ENCODE measurements at places on chromosomes 11 and 22.

DNA sequence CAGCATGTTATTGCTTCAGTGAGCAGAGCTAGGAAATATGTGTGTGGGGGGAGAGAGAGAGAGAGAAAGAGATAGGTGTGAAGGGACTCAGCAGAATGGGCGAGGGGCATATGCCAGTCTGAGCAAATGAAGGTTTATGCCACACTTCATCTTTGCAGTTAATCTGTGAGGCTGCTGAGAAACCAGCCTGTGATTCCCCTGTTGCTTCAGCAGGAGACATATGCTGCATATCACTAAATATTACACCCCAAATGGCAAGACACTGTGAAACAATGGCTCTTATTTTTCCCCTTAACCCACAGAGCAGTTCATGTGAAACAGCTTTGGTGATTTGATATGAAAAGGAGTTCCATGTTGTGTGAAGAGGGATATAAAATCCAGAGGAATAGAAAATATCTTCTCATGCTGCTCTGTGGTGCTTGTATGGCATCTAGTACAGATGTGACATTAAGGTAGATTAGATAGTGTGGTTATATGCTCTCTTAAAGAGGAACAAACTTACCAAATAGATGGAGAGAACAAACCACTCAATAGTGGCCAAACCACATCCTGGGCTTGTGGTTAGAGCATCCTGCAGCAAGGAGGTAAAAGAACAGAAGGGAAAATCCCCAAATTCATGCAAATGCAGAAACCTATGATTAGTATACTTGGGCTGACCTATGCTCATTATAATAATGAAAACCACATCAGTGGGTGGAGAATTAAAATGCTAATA lies 864.2 kb downstream of the FAM181B start:
- no peak for DNase-seq

DNA sequence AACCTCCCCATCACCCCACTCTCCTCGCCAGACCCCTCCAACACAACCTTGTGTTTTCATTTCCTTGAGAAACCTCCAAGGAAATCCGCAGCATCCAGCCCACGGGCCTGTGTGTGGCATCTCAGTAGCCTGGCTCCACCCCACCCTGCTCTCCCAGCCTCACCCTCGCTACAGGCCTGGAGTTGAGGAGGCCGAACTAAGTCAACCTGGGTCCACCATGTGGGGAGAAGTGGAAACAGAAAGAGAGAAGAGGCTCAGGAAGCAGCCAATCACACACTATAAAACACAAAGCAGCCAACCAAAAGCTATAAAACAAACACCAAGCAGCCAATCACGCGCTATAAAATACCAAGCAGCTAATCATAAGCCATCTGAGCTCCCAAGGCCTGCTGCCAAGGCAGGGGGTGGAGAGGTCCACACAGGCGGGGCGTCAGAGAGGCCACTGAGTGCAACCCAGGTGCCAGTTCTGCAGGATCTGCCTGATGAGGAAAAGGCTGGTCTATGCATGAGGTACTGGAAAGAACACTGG lies 72.0 kb downstream of the MICAL3 start:
- DNase-seq: no peak

DNA sequence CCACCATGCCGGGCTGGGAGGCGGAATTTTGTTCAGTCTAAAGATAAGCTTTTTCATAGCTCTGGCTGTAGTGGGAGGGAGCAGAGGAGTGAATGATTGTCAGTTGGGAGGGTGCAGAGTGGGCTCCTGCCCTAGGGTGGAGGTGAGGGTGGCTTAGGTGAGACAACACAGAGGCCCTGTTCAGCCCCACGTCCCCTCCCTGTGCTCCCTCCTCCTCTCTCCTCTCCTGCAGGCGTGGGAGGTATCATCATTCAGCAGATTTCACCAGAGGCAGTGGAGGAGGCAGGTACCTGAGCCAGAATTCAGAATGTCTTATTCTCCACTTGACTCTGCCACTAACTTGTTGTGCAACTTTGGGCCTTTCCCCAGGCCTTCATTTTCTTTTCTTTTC lies 1.7 kb upstream of the THRSP start:
- no peak for DNase-seq

DNA sequence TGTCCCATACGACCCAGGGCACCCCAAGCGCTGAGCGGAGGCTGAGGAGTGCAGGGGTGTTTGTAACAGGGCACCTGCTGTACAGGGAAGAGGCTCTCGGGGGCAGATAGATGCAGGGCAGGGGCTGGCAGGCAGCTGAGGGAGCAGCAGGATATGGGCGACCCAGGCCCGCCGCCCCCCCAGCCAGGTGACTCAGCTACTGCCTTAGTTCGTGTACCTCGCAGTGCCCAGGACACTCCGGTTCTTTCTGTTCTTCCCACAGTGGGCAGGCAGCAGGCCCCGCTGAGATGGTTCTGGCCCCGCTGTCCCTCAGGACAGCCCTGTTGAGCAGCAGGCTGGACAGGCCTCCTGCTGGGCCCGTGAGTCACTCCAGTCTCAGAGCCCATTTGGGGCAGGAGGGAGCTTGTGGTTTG lies 16.2 kb downstream of the PHLDA2 start:
- no peak for DNase-seq

DNA sequence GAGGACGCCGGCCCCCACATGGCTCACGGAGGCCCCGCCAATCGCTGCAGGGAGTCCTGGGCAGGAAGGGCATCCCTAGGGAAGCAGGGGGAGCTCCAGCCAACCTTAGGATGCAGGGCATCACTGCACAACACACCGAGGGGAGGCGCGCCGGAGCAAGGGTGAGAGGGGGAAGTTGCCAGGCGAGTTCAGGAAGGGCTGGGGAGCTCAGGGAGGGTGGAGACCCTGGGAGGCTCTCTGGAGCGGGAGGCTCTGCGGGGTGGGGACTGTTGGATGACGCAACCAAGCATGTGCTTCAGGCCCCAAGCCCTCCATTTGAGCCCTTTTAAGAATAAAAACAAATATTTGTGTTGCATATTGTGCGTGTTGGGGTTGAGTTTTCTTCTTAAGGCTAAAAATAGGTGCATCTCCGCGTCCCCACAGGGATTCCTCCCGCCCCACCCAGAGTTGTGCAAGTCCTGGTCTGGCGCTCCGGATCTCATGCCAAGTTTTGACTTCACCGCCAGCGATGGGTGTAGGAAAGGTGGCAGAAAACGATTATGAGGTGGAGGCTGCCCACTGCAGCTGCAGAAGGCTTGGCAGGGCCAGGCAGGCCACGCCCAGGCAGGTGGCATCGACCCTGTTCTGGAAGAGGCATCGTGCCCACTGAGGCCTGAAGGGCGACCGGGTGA lies 65.2 kb downstream of the WNT7B start:
- DNase-seq: no peak

DNA sequence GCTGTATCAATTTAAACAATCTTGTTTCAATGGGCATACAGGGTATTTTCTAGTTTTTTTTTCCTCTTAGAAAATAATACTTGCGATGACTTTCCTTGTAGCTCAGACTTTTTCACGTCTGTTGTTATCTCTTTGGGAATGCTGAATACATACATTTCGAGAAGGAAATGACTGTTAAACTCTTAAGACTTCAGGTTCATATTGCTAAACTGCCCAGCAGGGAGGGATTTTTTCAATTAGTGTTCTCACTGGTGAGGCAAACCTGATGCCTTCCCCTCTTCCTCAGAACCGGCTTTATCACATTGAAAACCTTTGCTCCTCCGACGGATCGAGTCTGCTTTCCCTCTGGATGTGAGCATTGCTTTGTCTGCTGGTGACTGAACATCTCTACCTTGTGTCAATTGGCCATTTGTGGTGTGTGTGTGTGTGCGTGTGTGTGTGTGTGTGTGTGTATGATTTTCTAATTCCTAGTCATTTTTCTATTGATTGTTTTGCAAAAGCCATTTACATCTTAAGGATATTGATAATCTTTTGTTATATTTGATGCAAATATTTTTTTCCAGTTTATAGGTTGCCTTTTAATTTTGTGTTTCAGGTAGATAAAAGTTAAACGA lies 6.6 kb downstream of the NEAT1 start:
- DNase-seq: no peak

- DNase-seq: no peak
Observed at GRCh38 chr11:112277941-112278340, 17.3 kb upstream of the PLET1 start.

DNA sequence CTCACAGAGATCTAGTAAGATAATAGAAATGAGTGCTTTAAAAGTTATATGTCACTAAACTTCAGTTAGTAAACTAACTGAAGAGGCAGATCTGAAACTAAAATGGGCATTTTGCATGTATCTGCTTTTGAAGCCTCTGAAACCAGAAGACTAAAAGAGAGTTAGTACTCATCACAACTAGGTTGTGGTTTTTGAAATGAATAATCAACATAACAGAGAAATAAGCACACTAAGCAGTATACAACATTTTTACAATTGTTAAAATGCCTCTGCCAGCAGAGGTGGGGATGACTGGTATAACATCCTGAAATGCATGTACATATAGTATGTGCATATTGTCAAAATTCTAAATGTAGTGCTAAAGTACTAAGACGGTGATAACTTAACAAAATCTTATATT lies 564.5 kb downstream of the DLG2 start:
- no peak for DNase-seq

- DNase-seq: no peak
Observed at GRCh38 chr22:35538801-35539321, 1.8 kb upstream of the RASD2 start.

- DNase-seq: no peak
Observed at GRCh38 chr11:44942029-44942955, 8.4 kb downstream of the TP53I11 start.

DNA sequence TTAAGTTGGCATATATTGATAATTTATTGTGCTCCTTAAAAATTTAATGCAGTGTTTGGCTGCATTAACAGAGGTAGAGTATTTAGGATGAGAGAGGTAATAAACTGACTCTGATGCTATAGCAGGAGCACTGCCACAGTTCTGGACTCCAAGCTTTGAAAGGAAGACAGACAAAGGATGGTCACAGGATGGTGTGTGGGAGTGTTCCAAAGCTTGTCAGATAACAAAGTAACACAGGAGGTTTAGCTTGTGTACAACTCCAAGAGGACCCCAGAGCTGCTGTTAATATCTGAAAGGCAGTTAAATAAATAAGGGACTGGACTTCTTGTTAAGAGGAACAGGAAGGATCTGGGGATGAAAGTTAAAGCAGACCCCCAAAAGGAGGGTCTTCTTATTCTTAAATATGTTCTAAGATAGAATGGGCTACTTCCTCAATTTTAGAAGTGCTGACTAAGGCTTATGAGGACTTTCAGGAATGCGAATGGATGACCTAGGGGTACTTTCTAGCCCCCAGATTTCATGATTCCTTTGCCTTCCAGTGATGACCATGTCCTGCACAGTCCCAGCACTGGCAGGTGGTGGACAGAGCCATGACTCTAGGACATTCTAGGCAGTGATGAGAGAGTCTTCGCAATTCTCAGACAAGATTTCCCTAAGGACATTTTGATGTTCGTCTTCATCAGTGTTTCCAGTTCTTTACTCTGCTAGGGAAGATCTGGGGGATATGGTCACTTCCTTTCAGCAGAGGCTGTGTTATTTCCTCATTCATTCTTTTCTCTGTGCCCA lies 149.1 kb upstream of the RASSF10 start:
- DNase-seq: no peak

DNA sequence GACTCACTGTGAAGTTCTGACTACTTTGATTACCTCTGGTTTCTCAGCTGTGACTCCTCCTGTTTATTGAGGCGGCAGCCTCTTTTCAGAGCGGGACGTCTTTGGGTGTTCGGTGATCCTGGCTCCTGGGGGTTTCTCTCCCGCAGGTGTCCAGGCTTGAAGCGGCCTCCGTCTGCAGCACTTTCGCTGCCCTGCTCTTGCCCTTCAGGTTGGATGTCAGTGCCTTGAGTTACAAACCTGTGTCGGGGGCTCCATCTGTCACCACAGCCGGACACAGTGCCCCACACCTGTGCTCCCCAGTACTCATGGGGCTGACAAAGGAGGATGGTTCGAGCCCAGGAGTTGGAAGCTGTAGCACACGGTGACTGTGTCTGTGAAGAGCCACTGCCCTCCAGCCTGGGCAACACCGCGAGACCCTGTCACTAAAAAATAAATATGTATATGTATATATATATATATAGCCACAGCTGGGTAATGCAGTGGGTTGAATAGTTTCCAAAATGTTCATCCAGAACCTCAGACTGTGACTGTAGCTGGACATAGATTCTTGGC lies 104.1 kb downstream of the BRD1 start:
- DNase-seq: no peak

DNA sequence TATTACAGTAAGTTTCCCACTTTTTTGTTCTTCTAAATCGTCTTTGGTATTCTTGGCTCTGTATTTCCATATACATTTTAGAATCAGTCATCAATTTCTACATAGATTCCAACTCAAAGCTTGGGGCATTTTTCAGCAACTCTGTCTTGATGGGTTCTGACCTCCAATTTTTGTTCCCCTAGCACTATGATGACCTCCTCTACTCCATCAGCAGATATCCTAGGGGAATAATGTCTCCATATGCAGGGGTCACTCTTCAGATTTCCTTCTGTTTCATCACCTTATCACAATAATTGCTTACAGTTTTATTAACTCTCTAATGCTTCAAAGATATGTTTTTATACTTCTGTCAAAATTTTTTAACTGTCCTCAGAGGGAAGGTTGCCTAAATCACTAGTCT lies 91.3 kb upstream of the TP53AIP1 start:
- no peak for DNase-seq

GRCh38 chr11:64870176-64870892 lies 8.1 kb downstream of the EHD1 start:
- DNase-seq: peak; percentile 40

- no peak for DNase-seq
Observed at GRCh38 chr11:46305295-46305694, 27.8 kb downstream of the CREB3L1 start.

DNA sequence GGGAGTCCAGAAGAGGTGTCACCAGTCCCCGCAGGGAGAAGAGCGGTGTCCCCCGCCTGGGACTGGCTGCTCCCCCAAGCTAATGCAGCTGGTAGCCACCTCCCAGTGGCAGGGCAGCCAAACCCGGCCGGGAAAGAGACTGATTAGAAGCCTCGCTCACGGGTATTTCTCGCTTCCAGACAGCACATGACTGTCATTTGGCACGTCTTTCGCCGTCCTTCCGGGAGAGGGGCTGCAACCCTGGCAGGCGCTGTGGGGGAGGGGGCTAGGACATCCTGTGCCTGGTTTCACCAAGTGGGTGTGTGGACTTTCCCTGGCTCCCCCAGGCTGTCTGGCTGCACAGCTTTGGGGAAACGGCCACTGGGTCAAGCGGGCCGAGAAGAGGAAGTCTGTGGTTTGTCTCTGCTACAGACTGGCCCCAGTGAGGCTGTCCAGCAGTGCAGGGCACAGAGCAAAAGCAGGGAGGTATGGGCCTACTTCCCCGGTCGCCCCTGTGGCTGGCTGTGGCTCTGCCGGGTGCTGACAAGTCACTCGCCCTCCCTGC lies 3.8 kb downstream of the CD81 start:
- DNase-seq: no peak

GRCh38 chr22:35548722-35549112 lies 8.1 kb downstream of the RASD2 start:
- DNase-seq: no peak

DNA sequence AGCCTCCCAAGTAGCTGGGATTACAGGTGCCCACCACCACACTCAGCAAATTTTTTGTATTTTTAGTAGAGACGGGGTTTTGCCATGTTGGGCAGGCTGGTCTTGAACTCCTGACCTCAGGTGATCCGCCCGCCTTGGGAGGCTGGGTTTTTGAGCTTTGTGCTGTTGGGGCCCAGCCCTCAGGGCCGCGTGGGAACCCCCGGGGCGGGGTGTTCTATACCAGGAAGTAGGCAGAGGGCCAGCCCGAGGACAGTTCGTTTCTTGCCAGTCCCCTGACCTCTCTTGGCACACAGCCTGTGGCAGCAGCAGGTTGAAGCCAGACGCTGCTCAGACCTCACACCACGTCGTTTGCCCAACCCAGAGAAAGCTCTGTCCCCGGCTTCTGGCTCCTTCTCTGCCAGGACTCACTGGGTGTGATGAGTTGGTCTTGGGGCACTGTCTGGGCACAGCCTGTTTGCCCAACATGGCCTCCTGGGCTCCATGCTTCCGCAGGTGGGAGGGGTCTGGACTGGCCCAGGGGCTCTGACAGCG lies 24.9 kb upstream of the CHKA start:
- DNase-seq: no peak
